ENCODE measurements at places on chromosomes 3 and 15.
A peak's percentile ranks its signal among the peaks of the same experiment; 100 is the strongest.

- no peak for DNase-seq
These were observed 529.3 kb downstream of the MECOM start for GRCh38 chr3:169134194-169134593.

- peak; percentile 6 for DNase-seq
These were observed 125.0 kb downstream of the CHSY1 start for GRCh38 chr15:101126618-101127505.

DNA sequence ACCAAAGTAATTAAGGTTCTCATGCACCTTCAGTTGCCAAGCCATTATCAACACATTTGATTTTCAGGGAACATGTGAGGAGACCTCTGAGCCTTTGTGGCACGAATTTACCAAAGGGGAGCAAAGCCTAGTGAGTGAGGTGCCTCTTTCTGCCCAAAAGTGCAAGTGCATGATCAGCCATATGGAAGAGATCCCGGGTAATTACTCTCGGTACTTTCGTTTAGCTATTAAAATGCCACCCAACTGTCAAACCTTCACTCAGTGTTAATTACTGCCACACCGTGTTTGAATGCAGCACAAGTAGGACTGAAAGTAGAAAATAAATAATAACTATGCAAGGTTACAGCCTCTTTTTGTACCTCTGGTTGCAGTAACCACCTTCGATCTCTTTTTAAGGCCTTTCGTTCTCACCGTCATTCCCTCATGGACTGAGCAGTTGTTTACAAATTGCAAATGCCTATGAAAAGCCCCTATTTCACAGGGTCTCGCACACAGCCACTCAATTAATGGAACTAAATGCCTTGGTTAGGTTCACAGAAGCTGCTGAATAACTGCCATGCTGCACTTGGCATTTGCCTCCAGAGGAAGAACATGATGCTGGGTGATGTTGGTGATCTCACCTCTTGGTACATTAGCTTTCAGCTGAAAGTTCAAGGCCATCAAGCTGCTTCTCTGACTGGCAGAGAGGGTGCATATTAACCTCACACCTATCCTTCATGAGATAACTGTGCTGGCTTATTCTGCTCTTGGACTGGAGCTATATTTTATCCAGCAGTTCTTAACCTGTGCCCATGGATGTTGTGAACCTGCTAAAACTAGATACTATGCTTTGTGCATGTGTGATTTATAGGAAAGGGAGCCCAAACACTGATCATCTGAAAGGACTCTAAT, 69.9 kb downstream of the TNIK start:
- DNase-seq = no peak

DNA sequence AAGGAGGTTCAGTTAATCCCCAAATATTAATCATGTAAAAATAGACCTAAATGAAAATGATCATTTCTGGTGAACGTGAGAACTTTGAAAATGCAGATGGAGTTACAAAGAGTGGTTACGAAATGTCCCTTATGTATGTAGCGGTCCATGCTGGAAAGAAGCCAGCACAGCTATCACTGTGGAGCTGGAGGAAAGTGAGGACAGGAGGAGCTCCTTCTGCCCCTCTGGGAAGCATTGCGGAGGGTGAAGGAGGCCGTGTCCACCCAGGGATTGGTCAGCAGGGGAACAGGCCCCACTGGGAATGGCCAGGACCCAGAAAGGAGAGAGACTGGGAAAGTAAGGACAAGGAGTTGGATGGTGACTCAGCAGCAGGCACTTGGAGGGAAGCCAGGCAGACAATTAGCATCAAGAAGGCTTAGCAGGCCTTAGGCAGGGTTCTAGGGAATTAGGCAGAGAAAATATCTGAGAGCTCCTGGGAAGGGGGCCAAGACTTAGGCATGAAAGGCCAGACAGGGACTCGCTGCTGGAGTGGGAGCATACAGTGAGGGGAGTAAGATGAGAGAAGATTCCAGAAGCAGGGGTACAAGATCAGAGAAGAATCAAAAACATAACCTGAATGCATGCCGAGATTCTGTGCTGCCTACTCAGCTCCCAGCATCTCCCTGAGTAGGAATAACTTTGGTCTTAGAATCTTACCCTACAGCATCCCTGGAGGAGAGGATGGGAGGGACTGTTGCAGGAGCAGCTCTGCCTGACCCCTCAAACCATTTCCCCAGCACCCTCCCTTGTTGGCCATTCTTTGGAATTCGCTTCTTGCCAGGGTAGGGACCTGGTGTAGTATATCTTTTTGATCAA, 171.0 kb upstream of the UMPS start:
- no peak for DNase-seq

- DNase-seq = no peak
These were observed 36.1 kb upstream of the CADM2 start for GRCh38 chr3:84922682-84923081.

- DNase-seq = no peak
These were observed 36.9 kb upstream of the PCSK6 start for GRCh38 chr15:101526442-101526841.

DNA sequence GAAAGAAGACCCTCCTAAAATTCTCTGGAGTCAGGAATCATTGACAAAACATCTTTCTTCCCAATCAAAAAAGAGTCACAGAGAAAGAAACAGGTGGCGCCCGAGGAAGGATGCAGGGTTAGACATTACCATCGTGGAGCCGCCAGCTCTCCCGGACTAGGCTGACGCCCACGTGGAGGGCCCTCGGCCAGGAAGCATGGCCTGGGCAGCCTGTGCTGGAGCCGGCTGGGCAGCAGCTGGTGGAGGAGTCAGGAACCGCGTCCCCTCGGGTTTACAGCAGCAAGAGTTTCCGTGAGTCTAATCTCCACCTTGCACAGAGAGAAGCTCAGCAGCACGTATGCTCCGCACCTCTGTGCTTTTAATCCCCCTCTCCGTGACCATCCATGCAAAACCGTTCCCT, 533.7 kb upstream of the ATP11B start:
- DNase-seq = no peak

DNA sequence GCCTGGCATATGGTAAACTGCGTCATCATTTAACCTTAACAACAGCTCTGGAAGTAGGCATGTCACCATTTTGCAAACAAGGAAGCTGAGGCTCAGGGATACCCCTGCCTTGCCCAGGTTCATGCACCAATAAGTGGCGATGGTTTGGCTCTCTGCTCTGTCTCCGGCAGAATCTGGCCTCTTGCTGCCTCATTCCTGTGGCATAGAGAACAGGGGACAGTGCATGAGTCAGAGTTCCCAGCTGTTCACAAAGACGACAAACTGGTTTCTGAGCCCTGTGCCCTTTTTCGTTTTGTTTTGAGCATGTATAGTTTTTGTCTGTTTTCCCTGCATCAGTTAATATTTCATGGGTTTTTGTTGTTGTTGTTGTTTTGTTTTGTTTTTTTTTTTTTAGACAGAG, 236.8 kb downstream of the OPA1 start:
- no peak for DNase-seq

- DNase-seq = no peak
These were observed 94.1 kb downstream of the SENP2 start for GRCh38 chr3:185680231-185680630.

GRCh38 chr3:27907929-27908328, 185.8 kb upstream of the EOMES start:
- no peak for DNase-seq

DNA sequence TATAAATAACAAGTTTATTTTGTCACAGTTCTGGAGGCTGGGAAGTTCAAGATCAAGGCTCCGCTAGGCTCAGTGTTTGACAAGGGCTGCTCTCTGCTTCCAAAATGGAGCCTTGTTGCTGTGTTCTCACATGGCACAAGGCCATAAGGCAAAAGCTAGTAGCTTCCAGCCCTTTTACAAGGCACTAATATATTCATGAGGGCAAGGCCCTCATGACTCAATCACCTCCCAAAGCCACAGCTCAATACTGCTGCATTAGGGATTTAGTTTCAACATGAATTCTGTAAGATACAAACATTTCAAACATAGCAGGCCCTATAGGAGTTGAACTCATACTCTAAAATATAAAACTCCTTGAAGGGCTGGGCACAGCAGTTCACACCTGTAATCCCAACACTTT, 30.2 kb downstream of the ZBTB11 start:
- DNase-seq = no peak

DNA sequence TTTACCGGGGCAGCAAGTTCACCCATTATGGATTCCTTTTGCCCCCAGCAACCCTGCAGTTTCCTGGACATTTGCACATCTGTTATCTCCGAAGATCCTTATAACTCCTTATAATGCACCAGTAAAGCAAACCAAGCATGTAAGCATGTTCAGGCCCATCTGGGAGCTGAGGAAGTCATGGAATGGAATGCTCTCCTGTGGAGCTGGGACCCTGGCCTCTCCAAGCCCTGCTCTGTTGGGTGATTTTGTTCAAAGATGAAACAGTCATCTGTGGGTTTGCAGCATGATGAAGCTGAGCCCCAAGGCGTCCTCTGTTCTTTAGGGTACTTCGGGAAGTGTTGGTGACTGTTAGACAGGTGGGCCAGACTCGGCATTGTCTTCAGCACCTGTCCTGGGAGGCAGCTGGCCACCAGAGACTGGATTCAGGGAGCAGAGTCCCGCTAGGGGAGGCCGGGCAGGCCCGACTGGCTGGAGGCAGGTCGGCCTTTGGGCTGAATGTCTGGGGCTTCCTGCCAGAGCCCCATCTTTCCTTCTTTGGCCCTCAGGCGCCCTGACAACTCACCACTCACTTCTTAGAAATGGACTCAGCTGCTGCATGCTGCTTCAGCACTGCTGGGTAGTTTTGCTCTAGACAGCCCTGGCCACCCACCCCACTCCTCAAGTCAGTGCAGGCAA, 3.9 kb downstream of the DNAH1 start:
- no peak for DNase-seq

GRCh38 chr15:39202641-39203040, 378.2 kb upstream of the THBS1 start:
- DNase-seq = no peak

DNA sequence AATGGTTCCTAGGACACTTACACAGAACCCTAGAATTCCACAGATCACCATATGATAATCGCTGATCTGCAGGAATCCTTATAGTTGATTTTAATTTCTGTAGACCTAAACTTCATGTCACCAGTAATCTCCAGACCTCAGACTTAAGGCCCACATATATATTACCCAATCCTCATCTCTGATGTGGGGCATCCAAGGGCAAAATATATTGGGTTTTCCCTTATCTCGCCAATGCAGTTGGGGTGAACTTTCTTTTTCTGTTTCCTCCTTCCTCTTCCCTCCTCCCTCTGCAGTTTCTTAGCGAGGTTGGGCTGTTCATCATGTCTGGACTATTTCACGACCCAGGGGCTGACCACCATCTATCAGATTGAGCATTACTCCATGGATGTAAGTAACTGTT, 230.2 kb downstream of the P3H2 start:
- no peak for DNase-seq

DNA sequence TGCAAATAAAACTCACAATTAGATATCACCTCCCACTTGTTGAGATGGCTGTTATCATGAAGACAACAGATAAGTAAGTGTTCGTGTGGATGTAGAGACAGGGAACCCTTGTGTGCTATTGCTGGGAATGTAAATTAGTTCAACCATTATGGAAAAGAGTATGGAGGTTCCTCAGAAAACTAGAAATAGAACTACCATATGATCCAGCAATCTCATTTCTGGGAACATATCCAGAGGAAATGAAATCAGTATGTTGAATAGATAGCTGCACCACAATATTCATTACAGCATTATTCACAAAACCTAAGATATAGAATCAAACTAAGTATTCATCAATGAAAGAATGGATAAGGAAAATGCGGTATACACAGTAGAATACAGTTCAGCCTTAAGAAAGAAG, 418.7 kb upstream of the CNTN6 start:
- no peak for DNase-seq

- no peak for DNase-seq
These were observed 10.6 kb downstream of the LSG1 start for GRCh38 chr3:194661374-194661773.

DNA sequence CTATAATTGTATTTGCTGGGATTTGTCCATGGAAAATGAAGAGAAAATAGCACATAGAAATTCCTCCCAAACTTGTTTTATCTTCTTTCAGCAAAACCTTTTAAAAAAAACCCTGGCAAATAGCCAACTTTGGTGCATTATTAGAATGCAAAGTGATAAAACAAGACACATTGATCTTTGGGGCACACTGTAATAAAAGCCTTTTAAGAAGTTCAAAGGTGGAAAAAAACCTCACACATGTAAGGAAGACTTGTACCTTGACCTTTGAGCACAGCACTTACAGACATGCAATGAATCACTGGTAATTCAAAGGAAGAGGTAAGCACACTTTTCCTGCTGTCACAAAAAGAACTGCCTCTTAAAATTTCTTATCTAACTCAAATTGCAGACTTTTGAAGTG, 8.0 kb upstream of the MORC1 start:
- DNase-seq = no peak

- DNase-seq = no peak
These were observed 921.9 kb downstream of the SQOR start for GRCh38 chr15:46556559-46557379.

Data from CD4-positive, alpha-beta T cell treated with Interleukin-21 for 1 hour (primary cell).